Chondrocyte (in vitro differentiated cells): ENCODE measurements at places on chromosomes 5 and 9. TPM values are rescaled to one million over a fixed set of nuclear protein-coding genes. Genes with fewer than 3 reads are reported as not detected.

DNA sequence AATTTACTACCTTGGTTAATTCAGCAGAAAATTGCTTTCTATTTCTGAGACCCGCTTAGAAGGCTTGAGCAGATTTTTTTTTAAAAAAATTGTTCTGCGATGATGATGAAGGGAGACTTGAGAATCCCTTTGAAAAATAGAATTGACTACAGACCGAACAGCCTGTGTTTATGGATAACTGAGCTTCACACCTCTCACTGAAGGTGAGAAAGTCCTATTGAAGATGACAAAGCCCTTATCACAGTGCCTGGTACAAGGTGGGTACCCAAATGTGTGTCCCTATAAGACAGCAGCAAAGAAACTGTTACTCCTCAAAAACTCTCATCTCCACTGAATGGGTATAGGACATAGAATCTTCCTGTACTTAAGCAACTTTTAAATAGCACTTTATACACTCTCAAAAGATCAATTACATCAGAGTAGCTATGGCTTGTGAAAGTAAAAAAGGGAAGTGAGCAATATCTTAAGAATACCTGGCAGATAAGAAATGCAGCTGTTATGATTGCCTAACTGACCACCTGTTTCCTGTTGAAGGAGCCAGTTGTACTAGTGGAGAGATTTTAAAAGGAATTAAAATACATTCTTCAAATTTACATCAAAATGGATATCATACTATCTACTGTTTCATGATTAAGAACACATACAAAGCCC lies 419.7 kb downstream of the CHSY3 start:
- no peak for DNase-seq

DNA sequence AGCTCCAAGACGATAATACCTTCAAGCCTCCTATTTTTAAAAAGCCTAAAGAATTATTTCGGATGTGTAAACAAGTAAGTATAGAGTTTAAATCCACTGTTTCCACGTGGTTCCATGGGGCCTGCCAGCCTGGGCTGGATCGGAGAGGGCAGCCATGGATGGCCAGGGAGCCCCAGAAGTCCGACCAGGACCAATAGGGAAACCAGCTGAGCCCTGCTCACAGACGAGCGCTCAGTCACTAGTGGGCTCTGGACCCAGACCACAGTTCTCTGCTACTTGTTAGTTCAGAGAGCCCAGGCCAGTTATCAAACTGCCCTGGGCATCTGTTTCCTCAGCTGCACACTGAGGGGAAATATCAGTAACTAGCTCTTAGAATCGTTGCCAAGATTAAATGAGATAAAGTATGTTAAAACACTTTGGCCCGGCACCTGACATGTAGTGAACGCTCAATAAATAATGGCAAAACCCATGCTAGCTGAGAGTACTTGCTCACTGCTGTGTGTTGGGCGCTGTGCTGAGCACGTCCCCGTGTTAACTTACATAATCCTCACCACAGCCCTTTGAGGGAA lies 124.8 kb downstream of the RGS3 start:
- DNase-seq, result peak; percentile 47

Gene STKLD1
- total RNA-seq, result 1.2 to 1.9 TPM (median 1.8 TPM) in 3 replicates

Gene PCDHGC3
- 68.9 to 91.8 TPM (median 90.8 TPM) in 3 replicates for total RNA-seq

DNA sequence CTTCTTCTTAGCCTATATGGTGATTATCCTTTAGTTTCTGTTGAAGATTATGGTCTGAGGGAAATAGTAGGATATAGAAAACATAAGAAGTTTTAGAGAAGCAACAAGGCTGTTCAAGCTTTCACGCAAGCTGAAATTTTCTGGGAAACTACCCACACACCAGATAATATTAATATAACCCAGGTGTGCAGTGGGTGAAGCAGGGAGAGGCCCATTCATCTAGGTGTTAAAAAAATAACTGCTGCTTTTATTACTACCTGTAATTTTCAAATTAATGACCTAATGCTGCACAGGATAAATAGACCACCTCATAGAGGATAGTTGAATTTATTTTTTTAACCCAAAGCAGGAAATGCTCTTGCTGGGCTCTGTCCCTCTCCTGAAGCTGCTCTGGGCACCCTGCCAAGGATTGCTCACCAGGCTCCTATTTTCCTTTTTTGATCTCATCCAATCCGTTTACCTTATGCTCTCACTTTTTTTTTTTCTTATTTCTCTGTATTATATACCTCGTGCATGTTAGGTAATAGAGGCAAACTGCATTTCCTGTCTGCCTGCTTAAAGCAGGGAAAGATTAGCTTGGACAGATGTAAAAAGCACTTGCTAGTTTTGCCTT lies 124.3 kb upstream of the SLC12A2 start:
- no peak for DNase-seq

GRCh38 chr5:994821-995220 lies 13.8 kb upstream of the NKD2 start:
- DNase-seq, result no peak

DNA sequence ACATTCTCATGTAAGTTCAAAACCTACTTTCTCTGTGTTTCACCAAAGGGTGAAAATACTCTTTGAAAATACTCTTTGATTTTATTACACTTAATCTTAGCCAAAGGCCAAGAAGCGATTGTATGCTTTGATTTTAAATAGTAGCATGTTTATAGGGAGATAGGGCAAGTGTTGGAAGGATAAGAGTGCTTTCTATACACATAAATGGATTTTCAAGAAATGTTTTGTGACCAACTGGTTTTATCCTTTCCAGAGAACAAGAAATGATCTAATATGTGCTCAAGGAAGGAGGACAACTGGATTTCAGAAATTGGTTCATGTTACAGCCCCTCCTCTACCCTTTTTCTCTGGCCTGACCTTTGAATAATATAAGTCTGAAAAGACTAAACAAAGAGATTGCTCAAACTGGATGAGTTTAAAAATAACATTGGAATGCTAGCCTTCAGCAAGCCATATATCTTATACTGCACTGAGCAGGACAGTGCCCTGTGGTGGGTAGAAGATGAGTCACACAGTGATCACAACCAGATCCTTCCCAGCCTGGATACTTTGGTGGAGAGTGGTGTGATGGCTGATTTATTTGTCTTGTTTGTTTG lies 13.1 kb downstream of the PALM2AKAP2 start:
- DNase-seq, result no peak

DNA sequence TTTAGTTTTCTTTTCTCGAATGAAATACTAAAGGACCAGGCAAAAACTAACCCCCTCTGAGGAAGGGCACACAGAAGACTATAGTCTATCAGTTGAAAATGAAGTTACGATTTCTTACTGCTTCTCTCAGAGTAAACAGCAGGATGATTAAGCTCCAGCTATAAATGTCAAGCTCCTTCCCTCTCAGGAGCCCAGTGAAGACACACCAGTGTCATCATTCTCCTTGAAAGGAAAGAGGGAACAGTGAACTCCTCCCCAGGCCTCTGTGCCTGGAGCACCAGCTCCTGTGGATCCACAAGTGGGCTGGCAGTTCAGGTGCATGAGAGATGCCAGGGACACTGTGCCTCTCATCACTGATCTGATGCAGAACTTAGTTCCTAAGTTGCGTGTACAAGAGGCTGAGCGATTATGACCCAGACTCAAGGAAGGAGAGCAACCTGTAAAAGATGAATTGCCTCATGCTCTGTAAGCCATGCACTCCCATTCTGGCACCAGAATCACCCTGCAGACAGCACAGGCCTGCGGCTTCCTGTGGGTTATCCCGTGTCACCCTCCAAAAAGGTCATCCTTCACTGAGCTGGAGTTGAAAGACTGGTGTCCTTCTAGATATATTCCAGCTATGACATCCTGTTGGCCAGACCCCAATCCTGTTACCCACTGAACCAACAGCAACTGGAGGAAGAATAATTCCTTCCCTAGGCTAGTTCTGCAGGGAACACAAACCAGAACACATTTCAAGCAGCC lies 394.0 kb downstream of the SEMA5A start:
- no peak for DNase-seq

DNA sequence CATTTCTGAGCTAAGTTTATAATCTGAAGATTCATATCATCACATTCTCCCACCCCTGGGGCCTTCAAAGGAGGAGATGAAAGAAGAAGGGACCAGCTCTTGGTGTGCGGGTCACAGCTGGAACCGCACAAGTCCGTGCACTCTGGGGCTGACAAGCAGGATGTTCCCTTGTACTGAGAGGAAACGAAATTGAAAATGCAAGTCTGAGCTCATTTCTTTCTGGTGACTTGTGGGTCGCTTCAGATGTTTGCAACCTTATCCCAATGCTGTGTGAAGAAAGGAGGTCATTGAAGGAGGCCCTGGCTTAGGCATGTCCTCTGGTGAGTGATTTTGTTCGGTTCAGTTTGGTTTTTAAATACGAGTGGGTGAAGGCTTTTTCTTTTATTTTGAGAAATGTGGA lies 59.6 kb downstream of the C9orf152 start:
- DNase-seq, result no peak

- no peak for DNase-seq
These were observed 18.6 kb downstream of the ADAMTSL2 start for GRCh38 chr9:133553123-133553522.

GRCh38 chr9:122096620-122097415 lies 3.7 kb upstream of the TTLL11 start:
- no peak for DNase-seq

- DNase-seq, result no peak
These were observed 32.5 kb upstream of the TIFAB start for GRCh38 chr5:135484674-135485086.
